Activated CD8-positive, alpha-beta memory T cell treated with anti-CD3 and anti-CD28 coated beads, Interleukin-2, amount 50 U/mL, for 4 hours (primary cell): ENCODE measurements at places on chromosomes 13 and 19.

GRCh38 chr13:99012539-99012938 is 34.7 kb upstream of the DOCK9 start:
- no peak for DNase-seq

GRCh38 chr13:95226932-95227695 is 74.1 kb downstream of the ABCC4 start:
- DNase-seq, result no peak

DNA sequence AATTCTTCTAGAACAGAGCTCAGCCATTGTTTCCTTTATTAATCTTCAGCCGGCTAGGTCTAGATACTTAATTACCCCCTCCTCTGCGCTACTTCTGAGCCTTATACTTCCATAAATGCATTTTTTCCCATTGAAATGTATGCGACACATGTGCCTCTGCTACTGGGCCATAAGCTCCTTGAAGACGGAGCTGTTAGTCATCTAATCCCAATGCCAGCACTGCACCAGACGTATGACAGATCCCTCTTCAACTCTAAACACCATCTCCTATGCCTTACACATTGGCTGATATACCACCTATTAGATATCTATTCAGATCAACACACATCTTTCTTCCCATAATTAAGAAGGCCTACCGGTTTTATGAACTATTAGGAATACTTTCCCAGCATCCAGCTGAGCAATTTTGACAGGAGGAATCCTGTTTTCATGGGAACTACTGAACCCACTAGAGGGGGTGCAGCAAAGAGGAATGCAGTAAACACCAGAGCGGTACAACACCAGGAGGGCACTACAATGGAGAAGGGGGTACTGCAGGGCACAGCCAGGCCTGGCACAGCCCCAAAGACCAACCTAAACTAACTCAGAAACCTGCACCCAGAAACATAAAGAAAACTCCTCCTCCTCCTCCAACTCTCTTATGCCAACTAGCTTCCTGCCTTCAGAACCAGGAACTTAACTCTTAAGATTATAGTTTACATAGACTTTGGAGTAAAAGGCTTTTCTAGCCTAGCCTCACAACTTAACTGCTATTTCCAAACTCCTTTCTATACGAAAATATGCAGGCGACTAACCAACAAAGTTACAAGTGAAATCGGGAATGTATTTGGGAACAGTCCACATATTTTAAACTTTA is 18.7 kb downstream of the STK24 start:
- no peak for DNase-seq

GRCh38 chr19:1987197-1988187 is 28.0 kb downstream of the BTBD2 start:
- DNase-seq, result no peak

- DNase-seq, result no peak
These were observed 616 bp upstream of the PCDH17 start for GRCh38 chr13:57630661-57631595.

DNA sequence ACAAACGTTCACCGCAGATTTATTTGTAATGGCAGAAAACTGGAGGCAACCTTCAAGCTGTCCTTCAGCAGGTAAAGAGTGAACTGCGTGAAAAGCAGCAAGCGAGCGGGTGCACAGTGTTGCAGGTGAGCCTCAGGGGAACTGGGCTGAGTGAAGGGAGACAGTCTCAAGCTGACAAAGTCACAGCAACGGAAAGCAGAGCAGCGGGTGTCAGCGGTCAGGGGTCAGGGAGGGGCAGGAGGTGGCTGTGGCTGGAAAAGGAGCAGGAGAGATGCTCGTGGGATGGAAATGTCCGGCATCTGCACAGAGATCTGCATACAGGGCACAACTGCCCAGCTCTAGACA is 8.5 kb upstream of the RASA3 start:
- no peak for DNase-seq

- DNase-seq, result no peak
These were observed 20.6 kb downstream of the TUBGCP3 start for GRCh38 chr13:112567161-112567862.

DNA sequence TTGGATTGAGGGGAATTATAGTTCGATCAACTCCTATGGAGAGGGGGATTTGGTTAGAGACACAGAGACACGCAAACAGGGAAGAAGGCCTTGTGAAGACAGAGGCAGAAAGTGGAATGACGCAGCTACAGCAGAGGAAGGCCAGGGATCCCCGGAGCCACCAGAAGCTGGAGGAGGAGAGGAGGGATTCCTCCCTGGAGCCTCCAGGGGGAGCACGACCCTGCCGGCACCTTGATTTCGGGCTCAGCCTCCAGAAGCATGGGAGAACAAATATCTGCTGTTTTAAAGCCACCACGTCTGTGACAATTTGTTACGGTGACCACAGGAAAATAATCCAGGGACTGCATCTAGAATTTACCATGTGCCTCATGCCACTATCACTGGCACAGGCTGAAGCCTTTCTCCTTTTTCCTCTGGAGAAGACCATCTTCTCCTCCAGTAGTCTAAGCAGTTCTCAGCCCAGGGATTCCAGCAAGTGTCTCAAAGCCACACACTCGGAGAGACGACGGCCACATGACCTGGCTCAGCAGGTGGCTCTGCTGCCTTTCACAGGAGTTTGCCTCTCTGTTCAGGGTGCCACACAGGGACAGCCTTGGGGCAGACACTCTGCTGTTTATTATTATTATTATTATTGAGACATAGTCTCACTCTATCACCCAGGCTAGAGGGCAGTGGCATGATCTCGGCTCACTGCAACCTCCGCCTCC is 39.9 kb upstream of the CCNE1 start:
- DNase-seq, result peak; percentile 32

GRCh38 chr13:109713681-109714080 is 72.7 kb downstream of the IRS2 start:
- DNase-seq, result no peak

DNA sequence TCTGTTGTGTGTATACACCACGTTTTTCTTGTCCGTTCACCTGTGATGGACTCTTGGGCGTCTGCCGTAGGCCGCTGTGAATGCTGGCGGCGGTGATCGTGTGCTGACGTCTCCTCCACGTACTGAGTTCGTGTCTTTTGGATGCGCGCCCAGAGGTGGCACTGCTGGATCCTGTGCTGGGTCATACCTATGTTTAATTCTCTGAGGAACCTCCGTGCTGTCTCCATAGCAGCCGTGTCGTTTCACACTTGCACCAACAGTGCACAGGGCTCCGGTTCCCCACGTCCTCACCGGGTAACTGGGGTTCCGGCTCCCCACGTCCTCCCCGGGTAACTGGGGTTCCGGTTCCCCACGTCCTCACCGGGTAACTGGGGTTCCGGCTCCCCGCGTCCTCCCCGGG is 56.2 kb downstream of the ATP11A start:
- DNase-seq, result no peak

- DNase-seq, result no peak
These were observed 154.5 kb upstream of the SOX1 start for GRCh38 chr13:111912453-111912866.

DNA sequence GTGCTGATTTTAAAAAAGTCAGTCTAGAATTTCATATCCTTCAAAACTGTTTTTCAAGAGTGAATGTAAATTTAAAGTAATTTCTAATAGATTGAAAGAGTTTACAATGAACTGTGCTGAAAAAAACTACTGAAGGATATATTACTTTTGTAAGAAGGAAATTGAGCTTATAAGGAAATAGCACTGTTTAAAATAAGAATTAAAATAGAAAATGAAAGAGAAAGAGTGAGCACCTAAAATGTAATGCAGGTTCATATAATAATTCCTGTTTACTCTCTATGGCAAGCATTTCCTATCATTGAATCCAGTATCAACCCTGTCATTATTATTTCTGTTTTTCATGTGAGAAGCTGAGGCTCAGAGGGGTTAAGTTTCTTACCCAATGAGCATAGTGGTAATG is 57.3 kb downstream of the AKAP11 start:
- no peak for DNase-seq
